ENCODE measurements at places on chromosomes 4 and X.

DNA sequence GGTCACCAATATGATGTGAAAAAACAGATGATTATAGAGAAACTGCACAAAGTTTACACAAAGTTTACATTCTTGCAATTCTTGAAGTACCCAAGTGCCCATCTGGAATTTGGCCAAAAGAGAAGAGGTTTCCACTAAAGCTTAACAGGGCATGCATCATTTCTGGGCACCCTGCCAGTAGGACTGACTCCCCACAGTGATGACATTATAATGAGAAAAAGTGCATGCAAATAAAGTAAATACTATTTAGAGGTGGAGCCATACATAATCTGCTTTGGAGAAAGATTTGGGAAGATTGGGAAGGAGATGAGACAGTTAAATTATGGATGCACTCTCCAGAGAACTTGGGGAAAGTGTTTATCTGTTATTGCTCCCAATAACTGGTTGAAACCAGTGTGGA, 93.7 kb upstream of the TRPC3 start:
- DNase-seq, result no peak

DNA sequence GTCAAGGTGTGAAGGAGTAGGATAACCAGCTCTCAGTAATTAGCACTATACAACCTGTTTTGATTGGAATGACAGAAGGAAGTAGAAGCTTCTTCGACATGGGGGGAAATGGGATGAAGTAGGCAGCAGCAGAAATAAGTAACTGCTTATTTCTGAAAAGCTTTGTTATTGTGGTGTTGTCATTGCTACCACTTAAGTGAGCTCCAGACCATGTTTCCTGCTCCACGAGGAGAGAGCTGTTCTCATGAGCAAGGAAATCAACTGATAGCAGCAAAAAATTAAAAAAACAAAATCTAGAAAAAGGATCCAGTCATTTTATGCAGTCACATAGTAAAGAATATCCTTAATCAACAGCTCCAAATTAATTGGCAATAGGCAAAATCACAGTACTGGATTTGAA, 106.1 kb upstream of the TLL1 start:
- no peak for DNase-seq

DNA sequence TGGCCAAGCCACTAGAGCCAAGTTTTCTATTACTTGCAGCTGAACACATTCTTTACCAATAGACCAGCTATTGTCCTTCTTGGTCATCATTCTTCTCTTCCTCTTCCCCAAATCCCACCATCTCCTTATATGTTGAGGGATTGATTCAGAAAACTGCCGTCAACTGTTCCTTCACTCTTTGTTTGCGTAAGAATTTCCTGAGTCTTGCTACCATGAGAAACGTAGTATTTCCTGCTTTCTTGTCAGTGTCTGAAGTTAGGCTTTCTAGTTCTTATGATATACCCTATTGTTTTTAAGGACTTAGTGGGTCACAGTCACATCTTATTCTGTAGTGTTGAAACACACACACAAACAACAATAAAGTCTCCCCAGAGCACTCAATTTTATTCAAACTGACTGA, 20.1 kb downstream of the IGFBP7 start:
- DNase-seq, result no peak

DNA sequence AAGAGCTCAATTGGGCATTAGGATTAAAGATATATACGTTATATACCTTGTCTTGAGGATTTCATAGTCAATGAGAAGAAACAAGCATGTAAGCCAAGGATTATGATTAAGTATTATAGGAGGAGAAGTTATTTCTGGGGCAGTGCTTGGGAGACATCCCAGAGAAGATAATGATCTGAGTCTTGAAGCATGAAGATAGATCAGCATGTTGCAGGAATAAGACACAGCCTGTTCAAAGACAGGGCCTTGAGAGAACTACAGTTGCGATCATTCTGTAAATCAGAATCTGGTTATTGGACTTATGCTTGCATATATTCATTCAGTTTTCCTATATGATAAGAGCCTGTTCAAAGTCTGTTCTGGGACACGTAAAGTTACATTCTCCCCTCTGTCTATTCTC, 862.2 kb upstream of the FTHL17 start:
- DNase-seq, result no peak

DNA sequence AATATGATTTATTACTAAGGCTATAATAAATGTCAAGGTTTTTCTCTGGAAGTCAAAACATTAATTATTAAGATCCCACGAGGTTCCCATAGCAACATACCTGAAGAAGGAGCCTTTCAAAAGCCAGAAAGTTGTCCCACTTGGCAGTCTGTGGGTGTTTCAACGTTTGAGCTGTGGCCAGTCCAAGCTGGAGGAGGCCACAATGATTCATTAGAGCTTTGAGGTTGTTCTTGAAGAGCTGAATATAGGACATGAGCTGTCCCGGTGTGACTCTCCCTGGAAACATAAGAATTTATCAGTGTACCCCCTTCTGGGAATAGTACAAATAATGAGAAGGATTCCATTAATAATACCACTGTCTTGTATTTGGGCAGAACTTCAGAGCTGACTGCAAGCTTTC, 92.1 kb downstream of the SCFD2 start:
- DNase-seq, result no peak

GRCh38 chr4:153401501-153401900, 57.0 kb downstream of the MND1 start:
- DNase-seq, result no peak

- no peak for DNase-seq
Observed at GRCh38 chrX:41332408-41333002, 1.5 kb upstream of the DDX3X start.

DNA sequence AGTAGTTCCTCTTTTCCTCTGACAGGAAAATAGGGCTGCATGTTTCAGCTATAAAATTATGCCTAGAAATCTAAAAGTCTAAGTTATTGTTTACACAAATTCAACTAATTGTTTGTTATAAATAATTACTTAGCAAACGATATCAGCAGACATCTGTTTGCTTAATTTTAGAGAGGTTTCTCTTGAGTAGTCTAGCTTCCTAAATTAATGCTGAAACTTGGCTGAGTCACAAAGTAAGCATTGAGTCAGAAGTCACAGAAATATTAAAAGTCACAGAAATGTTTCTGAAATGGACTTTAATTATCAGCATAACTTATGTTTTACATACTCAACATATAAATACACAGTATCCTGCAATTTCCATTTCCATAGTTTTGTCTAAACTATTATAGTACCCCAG, 1044.0 kb downstream of the CCSER1 start:
- no peak for DNase-seq

DNA sequence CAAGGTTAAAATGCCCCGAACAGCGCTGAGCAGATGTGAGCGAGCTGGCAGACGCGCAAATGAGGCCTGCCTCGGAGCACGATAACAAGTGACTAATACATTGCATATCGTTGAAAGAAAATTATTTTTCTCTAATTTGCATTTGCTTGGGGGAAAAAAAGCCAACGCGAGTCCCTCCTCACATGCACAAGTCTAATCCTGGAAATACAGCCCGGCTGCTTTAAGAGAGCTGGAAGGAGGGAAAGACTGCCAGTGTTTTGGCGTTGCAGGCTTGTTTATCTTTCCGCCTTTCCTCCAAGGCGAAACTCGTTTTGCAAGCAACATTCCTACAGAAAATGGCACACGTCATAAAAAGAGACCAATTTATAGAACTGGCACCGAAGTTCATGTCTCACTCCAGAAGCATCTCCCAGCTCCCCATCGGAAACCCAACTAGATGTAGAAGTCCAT, 12.6 kb downstream of the BCOR start:
- no peak for DNase-seq

GRCh38 chrX:13110433-13111324, 66.3 kb upstream of the FAM9C start:
- DNase-seq, result no peak

GRCh38 chrX:73446831-73447230, at the start of gene CDX4:
CDX4 (plus strand) TSS chrX:73447053; CDS start chrX:73447254, 201 bp downstream.
- DNase-seq, result no peak

DNA sequence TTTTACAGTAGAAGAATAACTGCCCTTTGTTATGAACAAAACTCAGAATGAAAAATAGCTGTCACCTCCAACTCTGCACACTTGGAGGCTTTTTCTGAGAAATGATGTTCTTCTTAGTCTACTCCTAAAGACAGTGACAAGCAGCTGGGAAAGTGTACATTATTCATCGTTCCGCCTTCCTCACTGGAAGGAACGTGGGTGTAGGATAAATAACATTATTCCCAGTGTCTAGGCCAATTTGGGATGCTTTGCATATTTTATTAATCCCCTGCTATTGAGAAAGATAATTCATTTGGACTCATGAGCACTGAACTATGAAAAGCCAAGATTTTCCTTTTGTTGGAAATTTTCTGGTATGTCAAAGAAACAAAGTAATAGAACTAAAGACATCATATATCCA, 87.8 kb downstream of the VCX2 start:
- no peak for DNase-seq

GRCh38 chrX:37995428-37995827, 10.9 kb upstream of the SYTL5 start:
- DNase-seq, result no peak

GRCh38 chr4:184395971-184396391, 78.4 kb downstream of the IRF2 start:
- no peak for DNase-seq

GRCh38 chr4:151031831-151032605, 16.9 kb upstream of the LRBA start:
- no peak for DNase-seq

- DNase-seq, result no peak
Observed at GRCh38 chrX:20969565-20969964, 404.7 kb upstream of the CNKSR2 start.

GRCh38 chr4:139798456-139798855, 132.8 kb downstream of the MGST2 start:
- no peak for DNase-seq

DNA sequence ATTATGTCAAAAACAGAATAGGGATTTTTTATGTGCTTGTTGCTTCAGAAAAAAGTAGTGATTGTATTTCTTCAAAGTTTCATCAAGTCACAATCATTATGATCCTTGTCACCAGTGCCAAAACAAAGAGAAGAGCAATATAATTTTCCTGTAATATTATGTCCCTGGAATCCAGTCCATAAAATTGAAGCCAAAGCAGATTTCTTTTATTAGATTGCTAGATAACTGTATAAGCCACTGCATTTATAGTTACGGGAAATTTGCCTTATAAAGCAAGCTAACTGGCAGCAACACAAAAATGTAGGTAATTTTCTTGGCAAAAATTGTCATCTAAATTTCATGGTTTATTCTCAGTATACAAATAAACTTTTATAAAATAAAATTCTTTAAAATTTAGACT, 296.1 kb upstream of the ANKRD50 start:
- DNase-seq, result no peak

DNA sequence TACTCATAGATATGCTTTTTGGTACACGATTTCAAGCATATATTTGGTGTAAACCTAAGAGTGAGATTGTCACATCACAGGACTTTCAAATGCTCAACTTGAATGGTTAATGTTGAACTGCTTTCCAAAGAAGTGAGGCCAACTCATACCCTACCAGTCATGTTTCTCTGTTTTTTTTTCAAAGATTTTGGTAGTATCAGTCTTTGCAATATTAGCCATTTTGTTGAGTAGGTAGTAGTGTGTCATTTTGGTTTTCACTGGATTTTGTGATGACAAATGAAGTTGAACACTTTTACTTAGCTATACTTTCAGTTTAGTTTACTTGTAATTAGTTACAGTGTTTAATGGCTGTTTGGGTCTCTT, 12.5 kb upstream of the HS3ST1 start:
- DNase-seq, result no peak

GRCh38 chrX:49269767-49270248, at the start of gene PPP1R3F:
PPP1R3F (plus strand) TSS chrX:49269793; CDS start chrX:49269870, 77 bp downstream.
- no peak for DNase-seq

DNA sequence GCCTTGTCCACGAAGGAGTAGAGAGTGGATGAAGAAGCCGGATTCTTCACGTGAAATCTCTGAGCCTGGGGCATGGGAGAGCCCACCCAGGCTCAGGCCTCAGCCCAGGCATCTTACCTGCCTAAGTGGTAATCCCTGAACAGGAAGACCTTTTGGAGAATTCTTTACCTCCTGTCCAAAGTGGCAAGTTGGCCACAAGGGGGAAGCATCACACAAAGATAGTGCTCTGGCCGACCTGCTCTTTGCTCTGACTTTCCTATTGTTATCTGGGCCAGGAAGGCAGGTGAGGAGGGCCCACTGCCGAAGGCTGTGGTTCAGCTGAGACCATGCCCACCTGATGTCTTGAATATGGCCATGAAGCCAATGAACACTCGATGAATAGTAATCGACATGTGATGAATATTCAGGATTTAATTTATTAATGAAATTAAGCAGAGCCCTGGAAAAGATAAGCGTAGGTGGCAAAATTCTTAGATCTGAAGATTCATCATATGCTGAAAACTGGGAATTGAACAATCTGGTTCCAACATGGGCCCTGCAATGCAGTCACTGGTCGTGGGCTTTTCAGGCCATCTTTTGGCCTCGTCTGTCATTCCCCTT, 93.8 kb downstream of the PDGFRA start:
- peak; percentile 72 for DNase-seq

DNA sequence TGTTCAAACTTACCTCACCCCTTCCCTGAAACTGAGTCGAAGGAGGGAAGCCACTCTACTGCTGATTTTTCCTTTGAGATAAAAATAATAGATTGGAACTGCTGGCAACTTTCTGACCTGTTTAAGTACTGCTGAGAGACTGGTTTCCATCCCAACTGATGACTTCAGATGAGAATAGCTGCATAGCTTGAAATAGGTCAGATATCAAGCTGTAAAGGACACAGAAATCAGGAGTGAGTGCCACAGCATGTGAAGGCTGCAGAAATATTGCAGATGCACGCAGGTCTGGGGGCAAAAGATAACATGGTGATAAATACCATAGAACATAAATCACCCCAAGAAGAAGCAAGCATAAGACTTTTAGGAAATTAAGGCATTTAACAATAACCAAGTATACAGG, 923.2 kb downstream of the SH3BGRL start:
- DNase-seq, result no peak

- no peak for DNase-seq
Observed at GRCh38 chr4:88820698-88821415, 123.2 kb upstream of the NAP1L5 start.

GRCh38 chr4:116099596-116099995, 985.8 kb downstream of the TRAM1L1 start:
- DNase-seq, result no peak

DNA sequence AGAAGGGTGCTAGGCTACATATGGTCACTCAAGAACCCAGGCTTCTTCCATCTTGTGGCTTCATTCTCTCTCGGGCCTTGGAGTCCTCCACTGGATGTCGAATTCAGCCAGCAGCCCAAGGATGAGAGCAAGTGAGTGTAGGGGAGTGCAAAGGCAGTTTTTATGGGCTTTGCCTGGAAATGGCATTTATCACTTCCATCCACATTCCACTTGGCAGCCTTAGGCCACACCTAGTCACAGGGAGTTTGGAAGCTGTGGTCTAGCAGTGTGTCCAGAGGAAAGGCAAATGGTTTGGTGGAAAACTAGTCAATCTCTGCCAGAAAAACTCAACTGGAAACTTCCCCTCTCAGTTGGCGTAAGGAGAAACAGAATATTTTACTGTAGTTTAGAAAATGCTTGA, 59.0 kb downstream of the NHS start:
- no peak for DNase-seq

DNA sequence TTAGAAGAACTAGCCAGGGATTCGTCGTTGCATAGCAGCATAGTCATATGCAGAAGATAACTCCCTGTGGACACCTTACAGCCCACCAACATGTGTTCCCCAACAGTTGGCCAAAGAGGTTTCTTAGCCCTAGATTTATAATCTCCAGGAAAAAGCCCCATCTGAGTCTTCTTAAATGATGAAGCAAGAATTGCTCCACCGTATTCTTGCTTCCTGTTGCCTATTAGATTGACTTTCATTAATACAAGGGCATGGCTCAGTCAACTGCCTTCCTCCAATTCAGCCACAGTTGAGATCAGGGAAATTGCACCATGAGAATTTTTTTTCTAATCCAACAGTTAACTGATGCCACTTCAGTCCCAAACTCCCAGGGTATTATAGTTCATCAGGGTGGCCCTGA, 5.2 kb upstream of the AFF2 start:
- DNase-seq, result no peak
